ENCODE measurements at places on chromosomes 1 and 21. TPM values are rescaled to one million over a fixed set of nuclear protein-coding genes. Genes with fewer than 3 reads are reported as not detected.

Gene IRF6
- total RNA-seq, result 0.44 TPM

Gene SHISA4
- 22.5 TPM for total RNA-seq

Gene AIRE
- not detected for total RNA-seq

Gene PADI1
- total RNA-seq, result not detected

Gene CGN
- 1.5 TPM for total RNA-seq

Gene CDC42BPA
- total RNA-seq, result 35.7 TPM

All from mammary microvascular endothelial cell (primary cell).